Activated CD4-positive, alpha-beta T cell treated with anti-CD3 and anti-CD28 coated beads, Interleukin-2, amount 10 ng/mL, durations not matched to agents 7 days and 5 days (primary cell): ENCODE measurements at places on chromosomes 4 and X.

GRCh38 chrX:42739258-42739657, 38.7 kb downstream of the PPP1R2C start:
- DNase-seq = no peak

GRCh38 chrX:8404926-8405325, 59.7 kb upstream of the VCX3B start:
- DNase-seq = no peak

DNA sequence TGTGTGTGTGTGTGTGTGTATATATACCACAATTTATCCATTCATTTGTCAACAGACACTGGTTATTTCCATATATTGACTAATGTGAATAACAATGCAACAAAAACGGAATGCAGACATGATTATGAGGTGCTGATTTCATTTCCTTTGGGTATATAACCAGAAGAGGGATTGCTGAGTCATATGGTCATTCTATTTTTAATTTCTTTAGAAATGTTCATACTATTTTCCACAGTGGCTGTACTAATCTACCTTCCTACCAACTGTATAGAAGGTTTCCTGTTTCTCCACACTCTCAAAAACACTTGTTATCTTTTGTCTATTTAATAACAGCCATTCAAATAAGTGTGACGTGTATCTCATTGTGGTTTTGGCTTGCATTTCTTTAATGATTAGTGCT, 269.9 kb downstream of the OPHN1 start:
- no peak for DNase-seq

- DNase-seq = no peak
These were observed 141.2 kb upstream of the ZIC3 start for GRCh38 chrX:137424679-137425078.

DNA sequence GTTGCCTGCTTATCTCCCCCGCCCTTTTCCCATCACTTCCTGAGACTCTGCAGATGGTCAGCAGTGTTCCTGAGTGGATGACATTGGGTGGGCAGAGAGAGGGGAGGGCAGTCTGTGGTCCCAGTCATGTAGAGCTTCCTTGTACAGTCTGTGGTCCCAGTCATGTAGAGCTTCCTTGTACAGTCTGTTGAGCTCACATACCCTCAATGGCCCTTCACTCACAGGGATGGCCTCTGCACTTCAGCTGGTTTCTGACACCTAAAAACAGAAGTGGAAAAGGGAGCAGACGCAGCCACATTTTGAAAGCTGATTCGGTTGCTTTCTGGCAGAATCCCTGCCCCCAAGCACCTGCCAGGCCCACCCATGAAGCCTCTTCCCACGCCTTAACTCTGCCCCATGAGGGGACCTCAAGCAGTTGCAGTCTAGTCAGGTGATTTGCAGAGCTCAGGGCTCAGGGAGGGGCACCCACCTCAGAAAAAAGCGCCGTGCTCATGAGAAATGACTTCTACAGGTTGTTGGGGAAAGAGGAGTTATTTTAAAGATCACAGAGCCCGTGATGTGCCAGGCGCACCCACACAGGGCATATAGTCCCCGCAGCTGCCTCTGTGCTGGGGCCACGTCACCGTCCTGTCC, 3.6 kb upstream of the TMEM271 start:
- no peak for DNase-seq

DNA sequence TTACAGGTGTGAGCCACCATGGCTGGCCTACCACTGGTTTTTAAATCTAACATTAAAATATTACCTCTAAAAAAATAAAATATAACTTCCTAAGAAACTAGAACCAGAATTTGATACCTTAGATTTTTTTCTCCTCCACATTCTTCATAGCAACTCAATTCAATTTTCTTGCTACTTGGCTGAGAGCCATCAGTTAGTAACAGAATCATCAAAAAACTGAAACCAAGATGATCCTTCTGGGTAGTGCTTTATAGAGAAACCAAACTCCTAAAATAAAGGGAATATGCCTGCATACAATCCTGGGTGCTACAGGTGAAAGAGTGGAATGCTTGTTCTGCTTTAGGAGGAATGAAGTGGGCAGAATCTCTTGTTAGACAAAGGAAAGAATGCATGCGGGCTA, 64.4 kb downstream of the RPS3A start:
- no peak for DNase-seq

DNA sequence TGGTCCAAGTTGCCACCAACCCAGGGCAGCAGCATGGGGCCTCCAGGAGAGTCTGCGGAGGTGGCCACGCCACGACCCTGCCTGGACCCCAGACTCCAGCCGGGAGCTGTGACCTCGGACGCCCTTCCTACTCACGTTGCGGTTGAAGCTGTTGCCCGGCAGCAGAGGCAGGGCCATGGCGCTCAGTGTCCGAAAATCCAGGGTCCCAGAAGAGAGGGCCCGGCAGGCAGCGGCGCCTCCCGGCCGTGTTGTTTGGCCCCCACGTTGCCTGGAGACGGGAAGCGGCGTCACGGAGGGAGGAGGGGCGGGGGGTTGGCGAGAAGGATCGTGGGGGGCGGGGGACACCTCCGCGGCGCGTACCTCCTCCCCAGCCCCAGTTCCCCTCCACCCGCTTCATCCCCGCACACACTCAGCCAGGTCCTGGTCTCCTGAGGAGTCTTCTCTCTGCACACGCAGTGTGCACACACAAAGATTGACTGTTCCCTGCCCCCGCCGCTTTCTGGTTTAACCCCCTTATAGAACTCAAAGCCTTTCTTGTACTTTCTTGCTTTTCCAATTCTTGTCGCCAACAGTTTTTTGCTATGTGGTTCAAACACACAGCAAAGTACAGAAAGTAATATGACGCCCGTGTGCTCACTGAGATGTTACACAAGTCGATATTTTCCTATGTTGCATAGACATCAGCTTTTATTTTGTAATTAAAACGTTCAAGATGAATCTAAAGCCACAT, at the start of gene EFHC2:
Gene EFHC2 (minus strand): TSS at position 261 of the 730 bp plus-strand sequence. CDS start 84 bp downstream, at position 177.
- peak; percentile 55 for DNase-seq

- no peak for DNase-seq
These were observed 1821.7 kb downstream of the ARAP2 start for GRCh38 chr4:34422472-34423175.

DNA sequence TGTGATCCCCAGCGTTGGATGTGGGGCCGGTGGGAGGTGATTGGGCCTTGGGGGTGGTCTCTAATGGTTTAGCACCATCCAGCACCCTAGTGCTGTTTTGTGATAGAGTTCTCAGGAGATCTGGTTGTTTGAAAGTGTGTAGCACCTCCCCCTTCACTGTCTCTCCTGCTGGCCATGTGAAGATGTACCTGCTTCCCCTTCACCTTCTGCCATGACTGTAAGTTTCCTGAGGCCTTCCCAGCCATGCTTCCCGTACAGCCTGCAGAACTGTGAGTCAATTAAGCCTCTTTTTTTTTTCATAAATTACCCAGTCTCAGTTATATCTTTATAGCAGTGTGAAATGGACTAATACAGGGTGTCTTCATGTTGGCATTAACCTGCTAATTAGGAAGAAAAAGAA, 19.3 kb upstream of the TBC1D14 start:
- no peak for DNase-seq

DNA sequence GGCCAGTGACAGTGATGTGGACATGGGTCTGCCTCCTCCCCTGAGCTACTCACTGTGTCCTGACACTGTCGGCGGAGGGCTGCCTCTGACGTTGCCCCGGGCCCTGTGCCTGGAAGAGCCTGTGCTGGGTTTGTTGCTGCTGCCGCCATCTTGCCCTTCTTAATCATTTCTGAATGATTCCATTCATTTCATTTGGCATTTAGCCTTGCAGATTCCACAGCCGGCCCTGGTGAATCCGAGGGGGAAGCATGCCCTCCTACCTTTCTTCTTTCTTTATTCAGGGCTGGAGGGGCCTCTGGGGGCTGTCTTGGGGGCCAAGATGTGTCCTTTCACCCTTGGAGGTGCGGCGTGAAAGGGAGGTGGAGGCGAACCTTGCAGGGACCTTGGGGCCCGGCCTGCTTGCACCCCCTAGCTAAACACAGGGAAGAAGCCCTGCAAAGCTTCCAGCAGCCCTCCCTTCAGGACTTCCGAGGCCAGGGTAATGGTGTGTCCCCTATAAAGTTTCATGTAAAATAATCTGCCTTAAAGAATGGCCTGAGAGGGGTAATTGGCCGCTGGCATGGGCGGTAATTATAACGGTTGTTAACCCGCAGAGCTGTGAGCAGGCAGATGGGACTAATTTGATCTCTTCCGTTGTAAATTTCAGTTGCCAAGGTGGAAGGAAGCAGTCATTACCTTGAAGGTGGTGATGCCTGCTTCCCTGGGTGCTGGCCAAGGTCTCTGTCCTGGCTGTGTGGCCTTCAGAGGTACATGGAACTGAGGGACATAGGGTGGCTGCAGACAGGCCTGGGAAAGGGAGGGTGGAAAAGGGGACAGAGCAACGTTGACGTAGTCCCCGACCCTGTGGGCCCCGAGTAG, 92.3 kb downstream of the PSAPL1 start:
- no peak for DNase-seq

DNA sequence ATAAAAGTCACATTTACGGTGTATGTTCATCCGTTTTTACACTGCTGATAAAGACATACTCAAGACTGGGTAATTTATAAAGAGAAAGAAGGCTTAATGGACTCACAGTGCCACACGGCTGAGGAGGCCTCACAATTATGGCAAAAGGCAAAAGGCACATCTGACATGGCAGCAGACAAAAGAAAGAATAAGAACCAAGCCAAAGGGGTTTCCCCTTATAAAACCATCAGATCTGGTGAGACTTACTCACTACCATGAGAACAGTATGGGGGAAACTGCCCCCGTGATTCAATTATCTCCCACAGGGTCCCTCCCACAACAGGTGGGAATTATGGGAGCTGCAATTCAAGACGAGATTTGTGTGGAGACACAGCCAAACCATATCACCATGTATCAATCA, 7.3 kb upstream of the GUCY1B1 start:
- DNase-seq = no peak

DNA sequence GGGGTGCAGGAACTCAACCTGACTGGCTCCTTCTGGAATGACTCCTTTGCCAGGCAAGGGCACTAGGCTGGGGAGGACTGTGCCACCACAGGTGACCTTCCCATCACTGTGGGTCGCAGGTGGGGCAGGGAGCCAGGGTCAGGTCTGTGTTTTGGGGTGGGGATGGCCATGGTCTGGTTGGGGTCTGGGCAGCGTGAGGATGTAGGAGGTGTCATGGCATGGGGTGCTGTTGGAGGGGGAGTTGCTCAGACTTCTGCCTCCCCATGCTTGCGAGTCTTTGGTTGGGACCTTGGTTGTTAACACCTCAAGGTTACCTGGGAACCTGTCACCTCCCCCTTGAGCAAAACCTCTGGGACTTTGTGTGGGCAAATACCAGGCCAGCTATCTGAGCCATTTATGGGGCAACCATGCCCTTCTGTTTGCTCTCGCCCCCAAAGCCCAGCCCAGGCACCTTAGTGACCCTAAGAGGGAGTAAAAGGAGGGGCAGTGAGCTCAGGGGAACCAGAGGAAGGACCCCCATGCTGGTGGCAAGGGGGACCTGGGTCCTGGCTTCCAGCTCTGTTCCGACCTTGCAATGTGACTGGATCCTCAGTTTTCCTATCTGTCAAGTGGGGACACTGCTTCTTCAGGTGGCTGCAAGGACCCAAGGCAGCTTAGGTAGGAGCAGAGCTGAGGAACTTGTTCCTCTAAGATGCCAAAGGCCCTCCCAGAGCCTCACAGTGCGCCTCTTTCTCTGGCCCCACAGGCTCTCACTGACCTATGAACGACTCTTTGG, 2.4 kb upstream of the GDI1 start:
- DNase-seq = no peak

- no peak for DNase-seq
These were observed 233.4 kb upstream of the FAM47A start for GRCh38 chrX:34365471-34365870.

GRCh38 chr4:98411731-98412130, 150.5 kb downstream of the RAP1GDS1 start:
- no peak for DNase-seq
